ENCODE measurements at places on chromosomes 1 and 21. TPM values are rescaled to one million over a fixed set of nuclear protein-coding genes. Genes with fewer than 3 reads are reported as not detected.
A peak's percentile ranks its signal among the peaks of the same experiment; 100 is the strongest.

DNA sequence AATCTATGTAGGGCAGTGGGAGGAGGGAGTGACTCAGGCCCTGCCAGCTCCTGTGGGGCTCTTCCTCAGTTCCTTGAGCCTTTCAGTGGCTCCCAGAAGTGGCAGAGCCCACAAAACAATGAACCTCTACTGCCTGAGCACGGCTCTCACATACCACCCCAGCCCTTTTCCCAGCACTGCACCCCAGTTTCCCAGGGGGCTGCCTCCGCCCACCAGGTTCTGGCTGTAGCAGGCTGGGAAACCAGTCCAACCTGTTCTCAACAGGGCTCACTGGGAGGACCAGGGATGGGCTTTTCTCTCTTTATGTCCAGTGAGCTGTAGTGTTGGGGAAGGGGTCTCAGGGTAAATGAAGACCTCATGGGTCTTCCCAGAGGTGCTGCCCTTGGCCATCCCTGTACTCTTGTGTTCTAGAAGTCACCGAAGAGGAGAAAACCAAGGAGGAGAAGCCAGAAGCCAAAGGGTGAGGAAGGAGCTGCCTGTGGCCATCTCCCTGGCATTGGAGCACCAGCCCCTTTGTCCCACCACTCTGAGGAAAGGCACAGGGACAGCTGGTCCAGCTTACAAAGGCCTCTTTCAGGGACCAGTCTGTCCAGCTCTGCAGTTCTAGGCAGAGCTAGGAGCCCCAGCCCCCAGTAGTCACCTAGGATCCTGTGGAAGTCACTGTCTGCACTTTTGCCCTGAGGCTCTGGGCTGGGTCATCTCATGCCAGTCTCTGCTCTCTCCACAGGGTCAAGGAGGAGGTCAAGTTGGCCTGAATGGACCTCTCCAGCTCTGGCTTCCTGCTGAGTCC is 3.5 kb downstream of the MARCKSL1 start:
- DNase-seq = no peak

DNA sequence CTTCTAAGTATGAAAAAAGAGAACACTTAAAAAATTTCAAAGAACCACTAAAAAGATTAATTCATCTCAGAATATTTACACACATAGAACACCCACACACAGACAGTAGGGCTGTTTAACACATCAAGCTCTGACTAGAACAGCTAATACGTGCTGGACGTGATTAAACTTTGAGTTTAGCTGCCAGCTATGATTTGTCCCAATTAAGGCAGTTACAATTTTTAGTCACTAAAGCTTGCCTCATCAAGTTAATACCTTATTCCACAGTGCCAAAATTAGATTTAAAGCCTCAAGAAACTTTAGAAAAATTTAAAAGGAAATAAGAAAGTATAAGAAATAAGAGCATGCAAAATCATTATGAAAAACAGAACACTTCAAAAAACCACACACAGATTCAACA is 18.9 kb downstream of the SLC16A1 start:
- DNase-seq = no peak

DNA sequence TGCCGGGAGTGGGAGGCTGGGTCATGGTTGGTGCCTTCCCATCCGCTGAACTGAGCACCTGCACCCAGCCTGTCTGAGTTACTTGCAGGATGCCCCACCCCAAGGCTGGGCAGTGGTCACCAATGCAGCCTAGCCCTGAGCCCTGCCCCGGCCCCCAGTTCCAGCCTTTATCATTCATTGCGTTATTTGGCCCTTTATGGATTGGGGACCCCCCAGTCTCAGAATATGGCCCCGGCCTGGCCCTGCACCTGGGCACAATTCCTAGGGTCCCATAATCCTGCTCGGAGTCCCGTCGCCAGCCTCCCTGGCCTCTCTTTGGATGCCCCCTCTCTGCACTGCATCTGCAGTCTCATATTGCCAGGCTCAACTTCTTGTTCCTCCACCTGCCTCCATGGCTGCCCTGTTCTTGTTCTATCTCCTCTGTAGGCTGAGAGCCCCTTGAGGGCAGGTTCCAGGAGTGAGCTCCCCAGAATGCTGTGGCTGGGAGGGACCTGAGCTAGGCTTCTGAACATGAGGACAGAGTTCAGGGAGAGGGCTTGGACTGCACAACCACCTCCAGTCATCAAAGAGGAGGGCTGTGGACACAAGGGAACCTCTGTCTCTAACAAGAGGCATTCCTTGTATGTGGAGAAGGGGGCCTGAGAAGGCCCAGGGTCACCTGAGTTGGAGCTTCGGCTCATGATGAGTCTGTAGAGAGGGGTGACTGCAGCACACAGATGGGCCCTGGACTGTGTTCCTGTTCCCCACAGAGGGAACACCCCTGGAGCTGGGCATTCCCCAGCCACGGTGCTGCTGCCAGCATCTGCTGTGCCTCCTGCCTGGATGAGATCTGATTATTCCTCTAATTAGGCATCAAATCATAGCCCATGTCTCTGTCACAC is 1.1 kb upstream of the KNCN start:
- no peak for DNase-seq

DNA sequence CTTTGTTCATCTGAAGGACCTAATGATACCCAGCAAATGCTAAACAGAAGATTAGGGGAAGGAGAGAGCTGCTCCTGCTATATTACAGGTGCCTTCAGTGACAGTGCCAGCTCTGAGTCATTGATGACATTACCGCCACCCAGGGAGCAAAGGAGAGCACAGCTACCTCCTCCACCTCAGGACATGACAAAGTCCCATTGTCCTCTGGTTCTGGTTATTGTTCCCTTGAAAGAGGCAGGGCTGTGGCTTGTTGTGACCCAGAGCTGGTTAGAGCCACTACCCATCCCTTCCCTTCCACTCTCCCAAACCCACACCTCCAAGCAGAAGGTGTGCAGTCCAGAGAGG is 363.5 kb upstream of the DUSP10 start:
- no peak for DNase-seq

GRCh38 chr1:213772128-213773063 is 215.4 kb upstream of the PROX1 start:
- DNase-seq = no peak

GRCh38 chr1:87007323-87007722 is 92.9 kb downstream of the HS2ST1 start:
- no peak for DNase-seq

DNA sequence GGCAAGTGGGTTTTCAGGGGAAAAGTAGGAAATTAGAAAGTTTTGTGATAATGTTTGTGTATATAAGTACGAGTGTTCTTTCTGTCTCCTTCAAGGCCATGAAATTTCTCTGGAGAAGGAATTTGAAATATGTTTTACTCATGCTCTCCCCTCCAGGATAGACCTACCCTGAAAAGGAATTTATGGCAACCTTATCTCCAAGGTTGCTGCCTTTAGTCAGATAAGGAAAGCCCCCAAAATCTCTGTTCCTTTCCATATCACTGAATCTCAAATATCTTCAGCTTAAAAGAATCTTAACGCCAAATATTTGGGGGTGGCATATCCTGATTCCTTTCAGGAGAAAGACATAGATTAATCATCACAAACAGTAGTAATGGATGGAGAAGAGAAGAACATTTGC is 499 bp upstream of the C4BPB start:
- DNase-seq = no peak

DNA sequence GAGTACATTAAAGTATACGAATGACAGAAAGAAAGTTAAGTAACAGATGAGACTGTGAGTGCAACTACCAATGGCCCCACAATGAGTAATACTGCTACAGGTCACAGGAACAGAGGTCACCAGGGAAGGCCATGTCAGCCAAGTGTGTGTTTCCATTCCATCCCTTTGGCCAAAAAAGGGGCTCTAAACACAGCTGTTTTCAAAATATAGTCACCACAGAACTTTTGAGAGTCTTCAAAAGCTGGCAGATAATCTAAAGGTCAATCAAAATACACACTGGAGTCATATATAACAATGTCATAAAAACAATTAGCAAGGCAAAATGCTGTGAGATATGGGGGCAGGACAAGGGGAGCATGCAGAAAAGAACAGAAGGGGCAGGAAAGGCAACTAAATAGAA is 10.2 kb downstream of the USP24 start:
- DNase-seq = peak; percentile 16

DNA sequence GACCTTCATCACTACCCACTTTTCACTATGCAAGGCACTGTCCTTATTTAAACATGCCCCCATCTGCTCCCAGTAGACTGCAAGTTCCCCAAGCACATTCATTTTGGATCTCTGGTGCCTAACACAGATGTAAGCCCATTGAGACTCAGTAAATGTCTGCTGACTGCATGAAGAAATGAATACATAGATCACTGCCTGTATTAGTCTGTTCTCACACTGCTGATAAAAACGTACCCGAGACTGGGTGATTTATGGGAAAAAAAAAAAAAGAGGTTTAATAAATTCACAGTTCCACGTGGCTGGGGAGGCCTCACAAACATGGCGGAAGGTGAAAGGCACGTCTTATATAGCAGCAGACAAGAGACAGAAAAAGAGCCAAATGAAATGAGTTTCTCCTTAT is 204.9 kb downstream of the ATG4C start:
- DNase-seq = no peak

- DNase-seq = no peak
Observed at GRCh38 chr1:1755426-1755825, 22.8 kb downstream of the NADK start.

DNA sequence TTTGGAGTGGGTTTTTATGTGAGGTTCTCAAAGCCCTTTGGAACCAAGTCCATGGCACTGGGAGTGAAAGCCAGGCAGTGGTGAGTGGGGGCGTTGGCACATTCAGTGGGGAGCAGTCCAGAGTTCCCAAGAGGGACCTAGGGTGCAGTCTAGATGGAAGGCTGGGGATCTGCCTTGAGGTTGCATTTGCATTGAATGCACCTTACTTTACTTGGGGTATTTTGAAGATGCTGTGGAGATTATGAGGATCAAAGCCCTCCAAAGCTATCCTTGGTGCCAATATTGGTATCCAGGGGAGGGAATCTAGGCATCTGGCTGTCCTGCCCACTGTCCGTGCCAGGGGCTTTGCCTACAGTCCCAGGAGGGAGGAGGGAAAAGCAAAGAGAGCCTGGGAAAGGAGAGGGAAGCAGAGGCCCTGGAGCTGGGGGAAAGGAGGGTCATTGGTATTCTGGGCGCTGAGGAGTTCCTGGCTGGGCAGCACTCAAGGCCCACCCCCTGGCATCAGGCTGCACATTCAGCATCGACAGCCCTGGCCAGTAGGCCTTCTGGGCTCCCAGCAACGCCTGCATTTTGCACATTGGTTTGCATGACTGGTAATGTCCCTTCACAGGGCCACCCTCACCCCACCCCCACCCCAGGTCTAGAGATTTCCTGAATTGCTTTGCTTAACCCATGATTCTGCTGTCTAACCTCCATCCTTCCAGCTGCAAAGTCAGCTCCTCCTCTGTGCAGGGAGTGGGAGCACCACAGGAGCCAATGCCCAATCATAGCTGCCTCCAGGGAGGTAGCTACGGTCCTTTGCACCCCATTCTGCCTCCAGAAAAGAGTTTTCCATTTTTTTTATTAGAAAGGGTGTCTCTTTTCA is 843 bp upstream of the BCAN start:
- DNase-seq = no peak

- peak; percentile 3 for DNase-seq
Observed at GRCh38 chr1:119535381-119535780, 28.4 kb downstream of the HSD3B1 start.

DNA sequence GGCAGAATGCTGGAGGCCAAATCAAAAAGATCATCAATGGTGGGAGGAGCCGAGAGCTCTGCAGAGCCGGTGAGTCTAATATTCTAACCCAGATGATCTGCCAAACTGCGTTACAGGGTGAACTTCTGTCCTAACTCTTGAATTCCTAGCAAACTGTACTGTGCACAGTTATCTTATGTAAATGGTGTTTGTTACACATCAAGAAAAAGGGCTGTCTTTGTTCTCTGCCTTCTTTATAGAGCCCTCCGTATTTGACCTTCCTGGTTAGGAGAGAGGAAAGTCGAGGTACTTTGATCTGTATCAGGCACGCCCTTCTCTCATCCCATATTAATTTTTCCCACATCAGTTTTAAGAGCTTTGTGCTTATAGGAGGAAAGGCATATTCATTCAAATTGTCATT is 37.6 kb downstream of the MT1HL1 start:
- no peak for DNase-seq

GRCh38 chr1:206911064-206911663 is 10.6 kb downstream of the FCMR start:
- peak; percentile 56 for DNase-seq

The OR2L3 gene
- polyA plus RNA-seq = not detected

The CD34 gene
- not detected for polyA plus RNA-seq

The ASTN1 gene
- polyA plus RNA-seq = not detected
